ENCODE measurements at places on chromosomes 12 and 14.

- DNase-seq = no peak
Observed at GRCh38 chr14:106210650-106211049, 684.3 kb downstream of the TMEM121 start.

GRCh38 chr14:75917322-75917945 is 64.4 kb downstream of the TGFB3 start:
- no peak for DNase-seq

- no peak for DNase-seq
Observed at GRCh38 chr14:38138473-38139138, 69.1 kb upstream of the SSTR1 start.

DNA sequence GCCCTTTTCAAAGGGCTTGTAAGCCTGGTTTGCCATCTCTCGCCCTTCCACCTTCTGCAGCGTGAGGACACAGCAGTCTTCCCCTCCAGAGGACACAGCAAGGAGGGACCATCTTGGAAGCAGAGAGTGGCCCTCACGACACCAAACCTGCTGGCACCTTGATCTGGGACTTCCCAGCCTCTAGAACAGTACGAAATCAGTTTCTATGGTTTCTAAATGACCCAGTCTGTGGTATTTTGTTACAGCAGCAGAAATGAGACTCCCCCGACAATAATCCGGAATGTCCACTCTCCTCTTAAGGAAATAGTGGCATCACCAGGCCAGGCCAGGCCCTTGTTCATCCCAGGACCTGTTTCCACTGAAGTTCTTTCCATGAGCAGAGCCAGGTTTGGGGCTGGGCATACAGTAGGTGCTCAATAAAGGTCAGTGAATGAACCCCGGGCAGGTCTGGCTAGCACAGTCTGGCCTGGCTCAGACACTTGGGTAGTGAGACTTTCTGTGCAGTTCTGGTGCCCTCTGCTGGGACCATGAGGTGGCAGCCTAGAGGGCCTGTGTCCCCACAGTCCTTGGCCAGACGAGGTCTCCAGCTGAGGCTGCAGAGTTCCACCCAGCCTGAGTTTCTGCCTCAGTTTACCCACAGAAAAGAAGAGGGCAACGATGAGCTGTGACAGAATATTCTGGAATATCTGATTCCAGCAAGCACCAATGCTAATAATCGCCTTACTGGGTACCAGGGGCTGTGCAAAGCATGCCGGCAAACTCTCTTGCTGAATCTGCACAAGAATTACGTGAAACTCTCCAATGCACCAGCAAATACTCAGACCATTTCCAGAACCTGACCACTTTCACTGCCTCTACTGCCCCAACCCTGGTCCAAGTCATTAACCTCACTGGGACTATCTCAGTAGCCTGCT is 14.0 kb downstream of the ABCB9 start:
- DNase-seq = peak; percentile 49

DNA sequence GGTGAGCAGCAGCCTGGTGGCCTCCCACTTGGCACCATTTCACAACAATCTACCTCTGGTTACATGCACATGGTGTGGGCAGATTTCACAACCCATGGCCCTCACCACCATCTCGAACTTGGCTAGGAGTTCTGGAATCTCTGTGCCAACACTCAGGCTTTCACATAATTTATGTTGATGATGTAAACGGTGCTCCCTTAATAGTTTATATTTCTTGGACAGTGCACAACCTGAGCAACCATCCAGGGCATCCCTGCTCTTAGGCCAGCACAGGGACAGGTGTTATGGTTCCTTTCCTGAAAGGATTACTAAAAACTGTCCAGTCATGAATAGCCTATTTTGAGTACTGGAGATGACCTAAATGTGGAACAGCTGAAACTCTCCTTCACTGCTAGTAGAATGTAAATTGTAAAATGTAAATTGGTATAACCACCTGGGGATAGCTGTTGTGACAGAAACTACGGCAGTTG is 28.6 kb downstream of the ABCB9 start:
- no peak for DNase-seq

GRCh38 chr12:127257366-127257935 is 1009.5 kb upstream of the TMEM132C start:
- DNase-seq = no peak

- no peak for DNase-seq
Observed at GRCh38 chr12:26198742-26199141, 3.4 kb downstream of the SSPN start.

DNA sequence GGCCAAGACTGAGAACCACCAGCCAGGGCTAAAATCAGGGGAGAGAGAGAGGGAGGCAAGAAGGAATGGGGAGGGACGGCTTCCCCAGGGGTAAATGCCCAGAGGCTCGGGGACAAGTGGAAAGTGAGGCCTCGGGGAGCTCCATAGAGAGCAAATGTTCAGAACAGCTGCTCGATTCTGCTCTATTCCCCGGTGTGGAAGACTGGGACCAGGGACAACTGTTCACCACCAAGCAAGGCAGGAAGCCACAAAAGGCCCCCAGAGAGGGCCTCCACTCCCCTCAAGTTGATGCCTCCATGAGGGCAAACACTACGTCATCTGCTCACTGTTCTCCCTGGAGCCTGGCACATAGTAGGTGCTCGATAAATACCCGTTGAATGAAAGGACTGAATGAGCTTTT is 53.5 kb downstream of the IRF2BPL start:
- no peak for DNase-seq

DNA sequence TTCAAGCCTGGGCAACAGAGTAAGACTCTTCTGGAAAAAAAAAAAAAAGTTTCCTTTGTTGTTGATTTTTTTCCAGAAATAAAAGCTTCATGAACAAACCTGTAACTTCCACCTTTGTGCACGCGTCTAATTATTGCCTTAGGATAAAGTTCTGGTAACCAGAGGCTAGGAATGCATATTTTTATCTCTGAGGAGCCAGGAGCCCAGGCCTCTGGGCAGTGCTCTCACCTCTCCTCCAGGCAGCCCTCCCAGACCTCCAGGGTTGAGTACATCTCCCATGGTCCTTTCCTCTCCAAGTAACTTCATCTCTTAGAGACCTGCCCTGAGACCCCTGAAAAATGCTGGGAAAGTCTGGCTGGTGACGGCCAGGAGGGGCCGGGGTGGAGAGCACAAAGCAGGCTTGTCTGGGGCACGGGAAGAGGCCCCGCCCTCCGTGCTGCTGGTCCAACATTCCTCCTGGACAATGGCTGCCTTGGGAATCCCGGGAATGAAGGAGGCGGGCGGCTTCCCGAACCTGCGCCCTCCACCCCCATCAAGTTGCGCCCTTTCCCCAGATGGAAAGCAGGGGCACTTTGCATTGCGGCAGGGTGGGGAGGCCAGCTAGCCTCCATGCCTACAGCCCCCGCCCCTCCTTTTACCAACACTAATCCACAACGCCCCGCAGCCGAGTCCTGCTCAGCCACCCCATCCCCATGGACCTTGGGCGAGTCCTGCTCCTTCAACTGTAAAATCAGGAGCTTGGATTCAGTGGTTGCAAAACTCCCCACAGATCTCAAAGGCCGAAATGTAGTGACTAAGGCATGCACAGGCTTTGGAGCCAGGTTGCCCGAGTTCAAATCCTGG is 7.3 kb upstream of the FIGNL2 start:
- no peak for DNase-seq

DNA sequence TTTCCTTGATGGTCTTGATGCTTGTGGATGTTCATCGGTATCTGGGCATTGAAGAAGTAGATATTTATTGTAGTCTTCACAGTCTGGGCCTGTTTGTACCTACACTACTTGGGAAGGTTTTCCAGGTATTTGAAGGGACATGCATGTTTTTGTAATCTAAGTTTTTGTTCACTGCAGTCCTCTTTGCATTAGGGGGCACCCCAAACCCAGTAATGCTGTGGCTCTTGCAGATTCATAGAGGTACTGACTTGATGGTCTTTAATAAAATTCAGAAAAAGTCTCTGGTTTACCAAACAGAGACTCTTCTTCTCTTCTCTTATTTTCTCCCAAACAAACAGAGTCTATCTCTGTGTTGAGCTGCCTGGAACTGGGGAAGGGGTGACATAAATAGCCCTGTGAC is 150.9 kb upstream of the SLC16A7 start:
- no peak for DNase-seq

GRCh38 chr14:94536836-94537235 is 24.4 kb upstream of the SERPINA4 start:
- DNase-seq = no peak

- DNase-seq = no peak
Observed at GRCh38 chr12:55703901-55704761, 3.6 kb downstream of the ITGA7 start.

- no peak for DNase-seq
Observed at GRCh38 chr12:127487031-127487430, 779.9 kb upstream of the TMEM132C start.

DNA sequence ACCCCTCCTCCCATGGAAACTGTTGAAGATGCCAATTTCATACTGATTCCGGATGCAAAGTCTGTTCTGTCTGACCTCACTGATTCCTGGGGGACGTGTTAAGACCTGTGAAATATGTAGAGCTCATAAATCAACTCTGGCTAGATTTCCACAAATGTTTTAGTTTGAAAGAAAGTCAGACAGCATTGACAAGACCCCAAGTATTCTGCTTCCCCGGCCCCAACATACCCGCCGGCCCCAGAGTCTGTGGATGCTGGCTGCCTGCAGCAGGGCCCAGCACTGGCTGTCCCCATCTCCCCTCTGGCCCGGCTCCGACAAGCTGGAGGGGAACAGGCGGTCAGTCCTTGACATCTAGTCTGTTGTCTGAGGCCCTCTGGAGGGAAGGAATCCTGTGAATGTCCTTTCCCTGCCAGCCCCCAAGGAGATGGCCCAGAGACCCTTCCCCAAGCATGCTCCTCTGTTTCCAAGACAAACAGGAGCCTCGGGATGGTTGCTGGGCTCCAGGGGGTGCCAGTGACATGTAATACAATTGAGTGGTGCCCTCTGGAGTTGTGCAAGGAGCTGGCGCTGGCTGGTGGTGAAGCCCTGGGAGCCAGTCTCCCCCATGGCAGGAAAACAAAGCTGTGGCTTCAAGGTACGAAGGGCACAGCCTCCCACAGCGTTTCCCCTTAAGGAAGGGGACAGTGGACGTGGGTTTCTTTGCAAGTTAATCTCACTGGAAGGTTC is 22.3 kb downstream of the FBLN5 start:
- DNase-seq = no peak

GRCh38 chr12:53340398-53340797 is 4.2 kb upstream of the SP7 start:
- no peak for DNase-seq

DNA sequence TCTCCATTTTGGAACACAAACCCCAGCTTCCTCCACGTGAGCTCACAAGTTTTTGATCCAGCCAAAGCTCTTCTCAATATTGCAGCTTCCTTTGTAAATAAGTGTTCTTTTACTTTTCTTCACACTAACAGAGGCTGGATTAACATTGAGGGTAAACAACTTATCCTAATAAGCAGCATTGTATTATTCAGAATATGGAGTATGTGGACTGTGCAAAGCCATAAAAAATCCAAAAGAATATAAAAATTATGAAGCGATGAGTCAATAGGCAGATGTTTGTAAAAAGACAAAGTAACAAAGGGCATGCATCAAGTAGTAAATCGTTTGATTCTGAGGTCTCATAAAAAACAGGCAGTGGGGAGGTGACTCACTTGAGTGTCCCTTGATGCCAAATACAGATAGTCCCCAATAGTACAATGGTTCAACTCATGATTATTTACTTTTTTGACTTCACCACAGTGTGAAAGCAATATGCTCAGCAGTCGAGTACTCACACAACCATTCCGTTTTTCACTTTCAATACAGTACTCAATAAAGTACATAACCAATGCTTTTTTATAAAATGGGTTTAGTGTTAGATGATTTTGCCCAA is 23.1 kb upstream of the KCNK10 start:
- DNase-seq = no peak

DNA sequence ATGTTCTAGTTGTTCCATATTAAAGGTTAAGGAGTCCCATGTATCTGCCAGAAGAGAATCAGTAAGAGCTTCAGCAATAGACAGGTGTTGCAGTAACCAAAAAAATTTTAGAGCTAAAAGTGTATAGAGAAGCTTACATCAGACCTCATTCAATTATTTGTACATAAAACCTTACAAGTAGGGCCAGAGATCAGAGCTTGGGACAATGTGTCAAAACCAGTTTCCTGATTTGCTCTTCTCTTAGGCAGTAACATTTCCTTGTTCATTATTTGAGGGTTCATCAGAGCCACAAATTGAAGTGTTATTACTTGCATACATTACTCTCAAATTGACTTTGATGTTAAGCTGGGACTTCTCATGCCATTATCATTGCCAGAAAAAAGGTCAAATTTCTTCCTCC is 55.5 kb upstream of the ATXN7L3B start:
- DNase-seq = no peak

DNA sequence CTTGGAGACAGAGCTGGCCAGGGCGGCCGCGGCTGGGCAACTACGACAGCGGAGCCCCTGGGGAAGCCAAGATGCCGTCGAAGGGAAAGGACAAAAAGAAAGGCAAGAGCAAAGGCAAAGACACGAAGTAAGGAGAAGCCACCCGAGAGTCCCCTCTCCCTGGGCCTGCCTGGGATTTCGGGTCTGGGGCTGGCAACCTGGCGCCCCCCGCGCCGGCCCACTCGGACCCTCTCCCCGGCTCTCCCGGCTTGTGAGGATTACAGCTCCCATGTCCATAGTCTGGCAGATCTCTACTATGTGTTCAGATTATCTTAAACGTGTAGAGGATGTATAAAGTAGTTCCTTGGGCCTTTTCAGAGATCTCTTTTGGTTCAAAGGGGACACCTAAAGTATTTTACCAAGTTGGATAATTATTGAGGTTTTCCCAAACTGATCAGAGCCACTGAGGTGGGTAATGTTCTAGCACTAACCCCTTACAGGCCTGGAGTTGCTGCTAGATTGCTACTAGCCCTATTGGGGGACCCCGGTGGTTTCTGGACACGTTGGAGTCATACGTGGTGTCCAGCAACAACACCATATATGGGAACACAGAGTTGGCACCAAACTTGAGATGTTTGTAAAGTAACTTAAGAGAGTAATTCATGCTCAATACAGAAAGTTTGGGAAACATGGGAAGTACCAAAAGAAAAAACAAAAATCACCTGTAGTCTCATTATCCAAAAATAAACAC is 424 bp downstream of the BBOF1 start:
- no peak for DNase-seq

GRCh38 chr12:69583203-69583602 is 2.1 kb upstream of the CCT2 start:
- DNase-seq = no peak

DNA sequence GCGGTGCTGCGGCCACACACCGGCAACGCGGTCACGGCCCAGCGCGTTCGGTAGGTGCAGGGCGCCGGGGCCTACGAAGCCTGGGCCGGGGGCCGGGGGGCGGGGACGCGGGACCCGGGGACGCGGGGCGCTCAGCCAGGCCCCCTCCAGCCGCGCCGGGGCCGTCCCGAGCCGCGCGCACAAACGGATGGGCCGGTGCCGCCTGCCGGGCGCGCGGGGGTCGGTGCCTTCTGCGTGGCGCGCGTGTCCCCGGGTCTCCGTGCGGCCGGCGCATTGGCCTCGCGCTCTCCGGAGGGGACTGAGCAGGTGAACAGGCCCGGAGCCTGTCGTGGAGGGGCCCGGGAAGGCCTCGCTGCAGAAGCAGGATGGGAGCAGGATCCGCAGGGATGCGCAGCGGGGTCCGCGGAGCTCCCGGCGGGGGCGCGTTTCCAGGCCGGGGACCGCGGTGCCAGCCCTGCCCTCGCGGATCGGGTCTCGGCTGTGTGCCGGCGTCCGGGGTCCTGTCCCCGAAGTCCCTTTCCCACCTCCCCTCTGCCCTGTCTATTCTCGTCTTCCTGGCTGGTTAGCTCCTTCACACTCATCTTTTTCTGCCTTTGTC is 421 bp downstream of the GLT1D1 start:
- DNase-seq = no peak

All from stimulated activated CD8-positive, alpha-beta memory T cell treated with anti-CD3 and anti-CD28 coated beads, Interleukin-12 subunit alpha, Interleukin-12 subunit beta, amount 100 ng/mL, for 1 hour (primary cell).